Sciatic nerve (tissue), 2 donors: ENCODE measurements at places on chromosomes 4 and X.

- no peak for DNase-seq
Observed at GRCh38 chrX:66046612-66047235, 6.8 kb upstream of the VSIG4 start.

DNA sequence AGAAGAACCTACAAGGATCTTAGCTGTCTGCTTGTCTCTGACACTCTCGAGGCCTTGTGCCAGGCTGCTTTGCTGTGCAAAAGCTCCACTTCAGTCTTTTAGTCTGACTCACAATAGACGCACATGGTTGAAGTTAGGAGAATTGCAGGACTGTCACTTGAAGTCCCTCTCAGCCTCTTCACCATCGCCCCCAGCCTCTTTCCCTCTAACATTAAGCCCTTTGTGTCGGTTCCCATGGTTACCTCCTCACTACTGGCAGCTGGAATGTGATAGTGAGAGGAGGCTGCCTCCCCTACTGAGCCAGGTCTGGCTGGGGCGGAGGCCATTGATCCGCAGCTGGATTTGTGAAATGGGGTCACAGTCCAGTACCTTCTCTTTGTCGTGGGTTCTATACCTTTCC, 201.8 kb downstream of the SOWAHB start:
- no peak for DNase-seq

DNA sequence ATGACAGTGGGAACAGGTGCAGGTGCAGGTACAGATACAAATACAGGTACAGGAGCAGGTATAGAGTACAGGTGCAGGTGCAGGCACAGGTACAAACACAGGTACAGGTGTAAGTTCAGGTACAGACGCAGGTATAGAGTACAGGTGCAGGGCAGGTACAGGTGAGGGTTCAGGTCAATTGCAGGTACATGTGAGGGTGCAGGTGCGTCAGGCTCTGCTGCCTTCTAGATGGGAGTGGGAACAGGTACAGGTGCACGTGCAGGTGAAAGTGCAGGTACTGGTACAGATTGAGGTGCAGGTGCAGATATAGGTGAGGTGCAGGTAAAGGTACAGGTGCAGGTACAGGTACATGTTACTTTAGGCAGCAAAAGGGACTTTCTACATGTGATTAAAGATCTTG, 85.7 kb downstream of the CRLF2 start:
- DNase-seq = no peak

GRCh38 chr4:138307319-138307718, 65.2 kb upstream of the SLC7A11 start:
- no peak for DNase-seq

DNA sequence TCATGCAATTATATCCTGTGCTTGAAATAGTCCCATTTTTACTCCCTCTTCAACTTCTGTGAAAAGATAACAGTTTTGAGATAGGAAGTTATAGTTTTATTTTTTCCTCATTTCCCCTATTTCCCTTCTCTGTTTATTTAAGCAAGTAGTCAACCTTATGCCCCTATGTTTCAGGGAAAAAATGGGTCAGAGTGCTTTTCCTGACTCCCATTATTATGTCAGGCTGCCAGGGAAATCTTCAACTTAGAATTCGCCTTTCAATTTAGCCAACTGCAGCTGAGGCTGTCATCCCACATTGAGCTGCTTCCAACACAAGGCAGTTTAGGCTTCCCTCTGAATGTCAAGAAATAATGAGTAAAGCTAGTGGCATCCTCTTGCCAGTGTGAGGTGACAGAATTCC, 42.3 kb downstream of the NXT2 start:
- DNase-seq = no peak

DNA sequence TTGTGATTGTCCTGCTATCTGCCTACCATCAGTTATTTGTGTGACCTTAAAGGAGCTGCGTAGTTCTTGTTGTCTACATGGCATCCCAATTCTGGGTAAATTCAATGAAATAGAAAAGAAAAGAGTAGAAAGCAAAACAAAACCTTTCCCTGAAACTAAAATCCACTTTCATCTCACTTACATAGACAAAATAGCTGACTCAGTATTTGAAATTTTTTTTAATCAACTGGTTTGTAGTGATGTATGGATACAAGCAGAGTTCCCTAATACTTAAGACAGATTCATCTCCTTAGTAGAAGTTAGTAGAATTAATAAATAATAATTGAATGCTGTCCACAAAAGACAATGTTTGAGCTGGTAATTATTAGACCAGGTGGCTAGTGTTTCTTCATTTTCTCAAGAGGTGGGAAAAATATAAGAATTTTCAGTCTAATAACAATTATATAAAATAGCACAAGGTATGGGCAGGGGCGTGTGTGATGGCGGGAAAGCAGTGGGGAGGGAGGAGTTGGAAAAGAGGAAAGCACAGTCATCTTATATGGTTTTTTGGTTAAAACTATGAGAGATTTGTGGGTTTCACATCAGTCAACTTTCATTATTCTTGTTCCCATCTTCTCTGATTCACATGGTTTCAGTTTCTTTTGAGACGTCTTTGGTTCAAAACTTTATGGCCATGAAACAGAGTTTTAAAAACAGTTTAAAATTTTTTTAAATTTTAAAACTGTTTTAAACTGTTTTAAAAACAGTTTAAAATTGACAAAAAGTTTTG, 275.2 kb downstream of the SPRY1 start:
- no peak for DNase-seq

DNA sequence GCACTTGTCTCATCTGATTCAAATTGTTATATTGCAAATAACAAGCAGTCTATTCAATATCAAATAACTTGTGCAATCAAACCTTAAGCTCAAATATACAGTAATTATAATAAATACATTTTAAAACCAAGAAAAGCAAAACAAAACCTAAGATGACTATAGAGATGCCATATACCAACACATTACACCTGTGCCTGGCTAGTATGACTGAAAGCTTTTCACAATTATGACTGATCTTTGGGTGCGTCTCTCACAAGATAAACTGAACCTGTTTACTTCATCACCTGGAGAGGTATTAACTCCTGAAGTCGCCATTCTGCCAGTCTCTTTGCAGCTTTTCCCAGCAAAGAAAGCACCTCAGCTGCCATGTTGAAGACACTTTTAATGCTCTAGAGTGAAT, 41.3 kb downstream of the ACSL4 start:
- DNase-seq = no peak

DNA sequence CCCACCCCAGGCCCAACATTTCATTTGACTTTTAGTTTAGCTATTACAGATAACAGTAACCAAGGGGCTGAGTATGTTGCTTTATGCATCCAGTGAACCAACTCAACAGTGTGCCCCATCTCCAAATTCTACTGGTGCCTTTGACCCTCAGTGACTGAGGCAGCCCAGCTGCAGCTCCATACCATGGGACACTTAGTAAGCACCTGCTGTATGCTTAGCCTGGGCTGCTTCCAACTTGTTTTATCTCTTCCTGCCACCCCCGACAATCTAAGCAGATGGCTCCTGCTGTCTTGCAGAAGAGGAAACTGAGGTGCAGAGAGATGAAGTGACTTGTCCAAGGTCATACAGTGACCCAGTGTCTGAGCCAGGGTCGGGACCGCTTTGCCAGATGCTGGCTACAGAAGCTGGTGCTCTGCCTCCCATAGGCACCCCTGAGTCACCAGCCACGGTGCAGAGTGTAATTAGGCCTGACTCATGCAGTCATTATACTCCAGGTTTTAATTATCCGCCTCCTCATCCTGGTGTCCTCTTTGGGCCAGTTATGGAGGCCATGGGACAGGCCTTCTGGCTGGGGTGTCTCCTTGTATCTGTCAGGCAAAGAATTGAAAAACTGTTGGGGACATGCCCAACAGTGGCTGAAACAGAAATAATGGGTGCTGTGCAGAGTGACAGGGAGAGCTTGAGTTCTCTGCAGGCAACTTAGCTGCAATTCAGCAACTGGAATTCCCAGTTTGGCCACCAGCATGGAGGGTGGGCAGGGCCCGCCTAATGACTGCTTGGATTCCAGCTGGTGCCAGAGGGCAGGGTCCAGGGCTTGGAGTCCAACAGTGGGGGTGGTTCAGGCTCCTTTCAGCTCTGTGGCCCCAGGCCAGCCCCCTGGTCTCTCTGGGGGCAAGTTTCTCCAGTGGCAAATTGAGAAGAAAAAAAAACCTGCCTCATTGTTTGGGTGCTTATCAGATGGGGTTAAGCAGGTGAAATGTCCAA, 8.2 kb upstream of the GPR78 start:
- no peak for DNase-seq

DNA sequence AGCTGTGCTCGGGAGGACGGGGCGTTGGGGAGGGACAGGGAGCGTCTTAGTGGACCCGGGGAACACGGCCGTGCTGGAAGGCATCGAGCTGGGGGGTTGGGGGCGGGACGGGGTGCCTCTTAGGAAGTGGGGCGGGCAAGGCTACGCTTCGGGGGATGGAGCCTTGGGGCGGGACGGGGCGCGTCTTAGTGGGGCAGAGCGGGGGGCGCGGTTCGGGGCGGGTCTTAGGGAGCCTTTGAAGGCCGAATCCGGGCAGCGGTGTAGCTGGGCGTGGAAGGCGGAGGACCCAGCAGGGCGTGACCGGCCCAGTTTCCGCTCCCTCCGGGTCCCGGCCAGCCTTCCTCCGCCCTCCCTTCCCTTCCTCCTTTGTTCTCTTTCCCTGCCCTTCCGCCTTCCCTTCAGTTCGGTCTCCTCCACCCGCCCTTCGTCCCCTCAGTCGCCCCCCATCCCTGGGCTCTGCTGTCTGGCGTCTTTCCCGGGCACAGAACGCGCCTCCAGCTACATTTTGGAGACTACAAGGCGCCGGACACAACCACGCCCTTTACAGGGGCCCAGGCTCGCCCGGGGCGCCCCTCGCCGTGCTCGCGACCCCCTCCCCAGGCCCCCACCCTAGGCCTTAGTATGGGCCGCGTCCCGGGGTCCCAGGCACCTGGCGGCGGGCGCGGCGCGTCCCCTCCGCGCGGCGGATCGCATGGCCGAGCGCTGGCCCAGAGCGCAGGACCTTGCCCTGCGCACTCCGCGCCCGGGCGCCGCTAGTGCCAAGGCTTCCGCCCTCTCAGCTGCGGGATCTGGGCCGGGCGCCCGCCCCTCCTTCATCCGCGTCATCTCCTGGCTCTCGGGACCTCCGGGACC, at the start of gene ARSD:
ARSD (minus strand) TSS at position 757 of the 852 bp plus-strand sequence; CDS start at position 693, 64 bp downstream.
- peak; percentile 96 for DNase-seq

- DNase-seq = no peak
Observed at GRCh38 chrX:112967341-112967740, 126.7 kb upstream of the AMOT start.

GRCh38 chrX:13418126-13419097, 98.6 kb upstream of the ATXN3L start:
- DNase-seq = no peak

- no peak for DNase-seq
Observed at GRCh38 chr4:122710434-122711308, 21.8 kb upstream of the BBS12 start.

DNA sequence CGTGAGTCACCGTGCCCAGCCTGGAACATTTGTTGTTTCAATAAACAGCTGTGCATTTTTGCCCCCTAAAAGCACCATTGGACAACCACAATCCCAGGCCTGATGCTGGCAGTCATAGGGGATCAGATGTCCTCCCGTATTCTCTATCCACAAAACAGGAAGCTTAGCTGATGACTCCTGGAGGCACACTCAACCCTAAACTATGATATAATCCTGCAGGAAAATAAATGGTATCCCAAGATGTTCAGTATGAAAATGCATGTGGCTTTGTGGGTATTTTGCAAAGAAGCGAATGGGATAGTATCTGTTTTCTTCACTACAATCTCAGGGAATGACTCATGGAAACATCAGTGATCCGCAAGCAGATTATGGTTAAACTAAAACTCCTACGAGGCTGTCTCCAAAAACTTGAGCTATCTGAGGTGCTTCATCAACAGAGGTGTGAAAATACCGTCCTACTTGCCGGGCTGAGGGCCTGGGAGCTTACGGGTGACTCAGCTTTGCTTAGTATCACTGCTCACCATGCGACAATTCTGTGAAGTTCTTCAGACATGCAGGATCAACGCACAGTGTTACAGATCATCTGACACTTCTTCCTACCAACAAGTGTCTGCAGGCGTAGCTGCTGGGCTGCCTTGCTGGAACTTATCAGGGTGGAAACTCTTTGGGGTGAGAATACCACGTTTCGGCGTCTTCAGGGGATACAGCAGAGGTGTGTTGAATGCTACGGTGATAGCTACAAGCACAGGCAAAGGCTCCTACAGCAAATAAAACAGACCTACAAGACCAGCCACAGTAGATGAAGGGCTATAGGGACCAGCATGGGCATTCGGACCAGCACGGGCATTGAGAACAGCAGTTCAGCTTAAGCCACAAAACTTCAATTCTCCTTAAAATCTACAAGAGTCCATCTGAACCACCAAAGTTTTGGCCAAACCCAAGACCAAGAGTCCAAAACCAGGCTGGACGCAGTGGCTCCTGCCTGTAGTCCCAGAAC, 148.5 kb downstream of the DHRSX start:
- DNase-seq = no peak

DNA sequence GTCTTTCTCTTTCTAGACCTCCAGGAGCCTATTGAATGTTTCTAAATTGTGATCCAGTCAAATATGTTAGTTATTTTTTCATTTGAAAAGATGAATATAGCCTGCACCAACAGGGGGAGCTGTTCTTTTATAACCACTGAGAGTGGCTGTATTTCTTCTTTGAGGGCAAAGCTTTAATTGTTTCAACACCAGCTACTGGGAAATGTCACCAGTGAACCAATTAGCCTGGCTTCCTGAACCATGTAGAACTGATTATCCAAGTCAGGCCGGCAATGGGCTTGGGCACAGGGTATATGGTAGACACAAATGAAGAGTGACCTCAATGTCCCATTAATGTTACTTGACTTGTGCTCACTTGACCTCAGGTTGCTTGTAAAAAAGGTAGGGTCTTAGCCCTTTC, 4.8 kb upstream of the DAPP1 start:
- DNase-seq = no peak

DNA sequence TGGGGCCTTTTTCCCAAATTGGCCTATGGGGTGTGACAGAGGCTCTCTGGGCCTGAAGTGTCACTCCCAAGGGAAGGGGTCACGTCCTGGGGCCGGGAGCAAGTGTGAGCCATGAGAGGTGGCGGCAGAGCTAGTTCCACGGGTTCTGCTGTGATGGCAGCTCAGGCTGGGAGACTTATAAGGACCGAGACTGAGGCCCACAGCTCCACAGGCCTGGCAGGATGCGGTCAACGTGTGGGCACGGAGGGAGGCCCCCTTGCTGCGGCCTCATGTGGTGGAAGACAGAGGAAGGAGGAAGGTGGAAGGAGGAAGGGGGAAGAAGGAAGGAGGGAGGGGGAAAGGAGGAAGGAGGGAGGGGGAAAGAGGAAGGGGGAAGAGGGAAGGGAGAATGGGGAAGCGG, 7.2 kb upstream of the CPLX1 start:
- DNase-seq = no peak

- DNase-seq = no peak
Observed at GRCh38 chrX:1609762-1610161, 5.1 kb upstream of the ASMT start.

- DNase-seq = no peak
Observed at GRCh38 chr4:54548831-54549460, 108.8 kb upstream of the KIT start.

DNA sequence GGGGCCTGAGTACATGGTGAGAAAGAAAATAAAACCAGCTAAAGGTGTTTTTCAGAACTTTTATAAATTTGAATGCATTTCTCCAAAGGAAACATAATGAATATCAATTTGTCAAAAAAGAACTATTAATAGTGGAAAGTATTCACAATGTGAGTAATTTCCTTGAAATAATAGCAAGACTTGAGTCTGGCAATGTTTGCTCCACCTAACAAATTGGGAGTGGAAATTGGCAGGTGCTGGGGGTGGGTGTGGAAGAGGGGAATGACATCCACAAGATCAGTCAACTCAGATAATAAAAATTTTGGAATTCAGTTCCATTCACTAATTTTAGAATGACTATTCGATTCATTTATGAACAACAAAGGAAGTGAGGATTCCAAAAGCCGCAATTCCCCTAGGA, 884.8 kb upstream of the SLIT2 start:
- DNase-seq = no peak
